Skin of body (tissue), 3 donors: ENCODE measurements at places on chromosomes 12 and 14.

DNA sequence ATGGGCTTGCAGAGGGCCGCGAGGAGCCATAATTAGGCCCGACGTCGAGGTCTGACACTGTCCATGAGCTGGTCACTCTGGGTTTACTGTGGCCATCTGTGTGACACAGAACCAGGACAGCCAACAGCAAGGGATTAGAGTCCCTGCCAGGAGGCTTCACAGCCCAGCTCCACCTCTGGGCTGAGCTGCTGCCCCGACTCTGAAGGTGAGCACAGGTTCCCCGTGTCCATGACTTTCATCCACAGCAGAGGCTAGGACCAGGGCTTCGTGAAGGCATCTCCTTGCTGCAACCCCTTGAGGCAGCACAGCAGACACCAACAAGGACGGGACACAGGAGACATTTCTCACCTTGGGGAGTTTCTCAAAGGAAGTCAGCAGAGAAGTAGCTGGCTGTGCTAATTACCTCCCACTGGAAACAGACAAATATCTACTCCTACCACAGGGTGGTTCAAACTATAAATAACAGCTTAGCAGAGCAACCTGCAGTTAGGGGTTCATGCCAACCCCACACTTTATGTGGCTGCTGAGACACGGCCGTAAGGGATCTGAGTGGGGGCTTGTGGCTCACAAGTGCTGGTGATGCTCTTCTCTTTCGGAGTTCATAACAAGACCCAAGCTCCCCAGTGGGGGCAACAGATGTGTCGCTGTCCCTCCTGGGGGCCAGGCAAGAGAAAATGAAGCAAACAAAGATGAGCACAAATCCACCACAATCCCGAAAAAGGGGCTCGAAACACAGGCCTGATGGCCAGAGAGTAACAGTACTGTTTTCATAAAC is 29.2 kb downstream of the ZFYVE21 start:
- DNase-seq = no peak

GRCh38 chr14:94394025-94394493 is 5.7 kb upstream of the SERPINA1 start:
- no peak for DNase-seq

DNA sequence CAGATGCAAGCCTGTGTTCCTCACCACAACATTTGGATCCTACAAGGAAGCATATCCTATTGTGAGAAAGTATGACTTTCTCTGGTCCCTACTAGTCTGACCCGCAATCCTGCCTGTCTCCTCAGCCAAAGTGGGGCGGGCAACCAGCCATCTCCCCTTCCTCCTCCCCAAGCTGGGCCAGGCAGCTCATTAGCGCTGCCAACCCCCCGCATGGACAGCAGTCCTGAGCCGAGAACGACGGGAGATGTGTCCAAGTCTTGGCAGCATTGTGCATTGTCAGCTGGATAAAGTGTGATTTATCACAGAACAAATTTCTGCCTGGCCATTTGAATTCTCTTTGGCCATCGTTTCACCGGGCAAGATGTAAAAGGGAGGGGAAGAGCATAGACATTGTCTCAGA is 139.4 kb downstream of the SLC15A4 start:
- no peak for DNase-seq

DNA sequence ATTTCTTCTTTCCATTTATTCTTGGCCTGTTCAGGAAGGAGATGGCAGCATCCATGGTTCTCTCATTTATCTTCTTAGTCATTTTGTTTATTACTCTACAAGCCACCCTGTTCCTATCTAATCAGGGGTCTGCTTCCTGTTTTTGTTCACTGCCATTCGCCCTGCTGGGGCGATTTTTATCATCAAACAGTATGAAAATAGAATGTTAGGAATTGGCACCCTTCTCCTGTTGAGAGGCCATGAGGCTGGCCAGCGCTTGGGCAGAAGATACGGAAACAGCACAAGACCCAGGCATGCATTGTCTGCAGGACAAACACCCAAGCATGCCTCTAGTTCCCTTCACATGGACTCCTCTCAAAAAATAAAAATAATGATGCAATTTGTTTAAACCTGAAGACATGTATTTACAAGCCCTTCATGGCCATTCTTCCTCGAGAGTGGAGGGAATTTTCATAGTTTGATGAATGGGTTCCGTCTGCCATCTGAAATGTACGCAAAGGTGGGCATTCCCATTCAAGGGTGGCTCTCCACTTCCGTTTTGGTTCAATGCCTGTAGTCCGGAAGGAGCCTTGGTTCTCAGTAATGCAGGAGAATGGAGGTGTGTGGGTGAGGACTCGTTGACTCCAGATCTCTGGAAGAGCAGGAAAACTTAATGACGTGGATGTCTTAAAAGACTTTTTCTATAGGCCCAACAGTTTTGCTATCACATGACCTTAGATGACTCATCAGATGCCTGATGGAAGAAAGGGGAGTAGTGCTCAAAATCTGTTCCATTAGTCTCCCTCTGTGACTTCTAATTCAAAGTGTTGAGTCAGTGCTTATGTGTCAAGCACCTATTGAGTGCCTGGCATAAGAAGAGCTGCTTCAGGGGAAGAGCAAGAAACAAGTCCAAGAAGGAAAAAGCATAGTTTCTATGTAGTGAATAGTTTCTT is 252.4 kb upstream of the TBX3 start:
- no peak for DNase-seq

DNA sequence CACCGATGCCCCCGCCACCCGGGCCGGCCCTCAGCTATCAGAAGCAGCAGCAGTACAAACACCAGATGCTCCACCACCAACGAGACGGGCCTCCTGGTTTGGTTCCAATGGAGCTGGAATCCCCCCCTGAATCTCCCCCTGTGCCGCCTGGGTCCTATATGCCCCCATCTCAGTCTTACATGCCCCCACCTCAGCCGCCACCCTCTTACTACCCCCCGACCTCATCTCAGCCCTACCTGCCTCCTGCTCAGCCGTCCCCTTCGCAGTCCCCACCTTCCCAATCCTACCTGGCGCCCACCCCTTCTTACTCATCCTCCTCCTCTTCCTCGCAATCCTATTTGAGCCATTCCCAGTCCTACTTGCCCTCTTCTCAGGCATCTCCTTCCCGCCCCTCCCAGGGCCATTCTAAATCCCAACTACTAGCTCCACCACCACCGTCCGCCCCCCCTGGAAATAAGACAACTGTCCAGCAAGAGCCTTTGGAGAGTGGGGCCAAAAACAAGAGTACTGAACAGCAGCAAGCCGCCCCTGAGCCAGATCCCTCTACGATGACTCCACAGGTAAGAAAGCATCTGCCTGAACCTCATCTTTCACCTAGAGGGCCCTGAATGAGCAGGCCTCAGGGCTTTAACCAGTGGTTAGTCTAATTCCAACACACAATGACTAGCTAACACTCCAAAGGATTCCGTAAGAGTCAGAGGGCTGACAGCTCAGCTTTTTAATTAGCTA is 851 bp downstream of the YLPM1 start:
- DNase-seq = peak; percentile 8

DNA sequence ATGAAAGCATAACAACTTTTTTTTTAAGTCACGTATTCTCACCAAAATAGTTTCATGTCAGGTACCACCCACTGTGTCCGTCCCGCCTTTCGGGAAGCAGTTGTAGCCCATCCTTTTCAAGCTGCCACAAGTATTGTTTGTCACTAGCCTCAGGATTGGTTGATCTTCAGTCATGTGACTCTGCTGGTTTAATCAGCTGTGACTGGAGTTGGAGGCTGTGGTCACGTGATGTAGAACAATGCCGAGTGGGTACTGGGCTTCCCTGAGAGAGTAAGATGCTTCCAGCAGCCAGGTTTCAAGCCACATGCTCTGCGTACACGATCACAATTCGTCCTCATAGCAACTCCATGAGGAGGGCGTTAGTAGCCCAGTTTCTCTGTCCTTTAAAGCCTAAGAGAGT is 83.0 kb upstream of the WSCD2 start:
- DNase-seq = no peak

DNA sequence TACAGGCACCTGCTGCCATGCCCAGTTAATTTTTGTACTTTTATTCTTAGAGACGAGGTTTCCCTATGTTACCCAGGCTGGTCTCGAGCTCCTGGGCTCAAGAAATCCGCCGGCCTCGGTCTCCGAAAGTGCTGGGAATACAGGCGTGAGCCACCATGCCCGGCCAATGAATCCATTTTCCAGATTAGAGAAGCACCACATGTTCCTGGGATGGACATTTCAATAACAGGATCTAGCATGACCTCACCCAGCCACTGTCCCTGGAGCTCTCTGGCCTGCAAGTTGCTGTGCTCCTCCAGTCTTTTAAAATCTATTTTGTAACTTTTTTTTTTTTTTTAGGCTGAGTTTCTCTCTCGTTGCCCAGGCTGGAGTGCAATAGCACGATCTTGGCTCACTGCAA is 2.2 kb downstream of the GPR132 start:
- no peak for DNase-seq

- DNase-seq = no peak
Observed at GRCh38 chr12:96606644-96607043, 117.3 kb downstream of the CFAP54 start.

DNA sequence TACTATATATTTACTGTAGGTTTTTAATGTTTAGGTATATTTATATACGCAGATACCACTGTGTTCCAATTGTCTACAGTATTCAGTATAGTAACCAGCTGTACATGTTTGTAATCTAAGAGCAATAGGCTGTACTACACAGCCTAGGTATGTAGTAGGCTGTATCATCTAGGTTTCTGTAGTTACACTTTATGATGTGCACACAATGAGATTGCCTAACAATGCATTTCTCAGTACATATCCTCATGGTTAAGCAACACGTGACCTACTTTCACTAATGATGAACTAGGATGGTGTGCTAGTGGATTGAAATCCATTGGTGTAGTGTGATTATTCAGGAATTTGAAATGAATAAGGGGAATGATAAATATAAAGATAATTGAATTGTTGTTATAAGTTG is 77.7 kb downstream of the ETNK1 start:
- no peak for DNase-seq

- DNase-seq = no peak
Observed at GRCh38 chr14:103994535-103995184, 52.3 kb upstream of the RD3L start.

DNA sequence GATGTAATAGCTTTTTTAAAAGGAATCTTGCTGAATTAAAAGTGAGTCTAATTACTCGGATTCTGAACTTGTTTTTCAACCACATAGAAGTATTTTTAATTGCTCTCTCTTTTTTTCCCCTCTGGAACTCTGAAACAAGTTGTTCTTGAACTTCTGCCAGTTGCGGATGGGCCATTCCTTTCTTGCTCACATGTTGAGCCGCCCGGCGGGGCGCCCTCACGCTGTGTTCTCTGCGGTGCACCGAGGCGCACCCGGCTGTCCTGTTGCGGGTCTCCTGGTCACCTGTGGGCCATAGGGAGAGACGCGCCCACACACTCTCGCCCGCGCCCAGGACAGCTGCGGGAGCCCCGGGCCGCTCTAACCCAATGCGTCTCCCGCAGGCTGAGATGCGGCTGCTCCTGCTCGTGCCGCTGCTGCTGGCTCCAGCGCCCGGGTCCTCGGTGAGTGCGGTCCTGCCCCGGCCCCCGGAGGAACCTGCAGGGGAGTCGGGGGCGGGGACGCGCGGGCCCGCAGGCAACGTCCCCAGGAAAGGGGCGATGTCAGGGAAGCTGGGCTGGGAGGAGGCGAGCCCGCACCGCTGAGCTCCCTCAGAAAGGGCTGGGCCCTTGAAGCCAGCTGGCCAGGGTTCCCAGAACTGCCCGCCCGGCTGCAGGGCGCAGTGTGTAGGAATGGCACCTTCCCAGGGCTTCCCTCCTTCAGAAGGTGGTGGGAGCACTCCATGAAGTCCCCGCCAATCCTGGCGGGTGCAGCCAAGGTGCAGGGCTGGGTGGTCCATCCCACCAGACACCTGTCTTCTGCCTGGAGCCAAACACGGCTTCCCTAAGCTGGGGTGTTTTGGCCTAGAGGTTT is 2.3 kb downstream of the PAPLN start:
- DNase-seq = no peak
